ENCODE measurements at places on chromosomes 12 and 14.
A peak's percentile ranks its signal among the peaks of the same experiment; 100 is the strongest.

DNA sequence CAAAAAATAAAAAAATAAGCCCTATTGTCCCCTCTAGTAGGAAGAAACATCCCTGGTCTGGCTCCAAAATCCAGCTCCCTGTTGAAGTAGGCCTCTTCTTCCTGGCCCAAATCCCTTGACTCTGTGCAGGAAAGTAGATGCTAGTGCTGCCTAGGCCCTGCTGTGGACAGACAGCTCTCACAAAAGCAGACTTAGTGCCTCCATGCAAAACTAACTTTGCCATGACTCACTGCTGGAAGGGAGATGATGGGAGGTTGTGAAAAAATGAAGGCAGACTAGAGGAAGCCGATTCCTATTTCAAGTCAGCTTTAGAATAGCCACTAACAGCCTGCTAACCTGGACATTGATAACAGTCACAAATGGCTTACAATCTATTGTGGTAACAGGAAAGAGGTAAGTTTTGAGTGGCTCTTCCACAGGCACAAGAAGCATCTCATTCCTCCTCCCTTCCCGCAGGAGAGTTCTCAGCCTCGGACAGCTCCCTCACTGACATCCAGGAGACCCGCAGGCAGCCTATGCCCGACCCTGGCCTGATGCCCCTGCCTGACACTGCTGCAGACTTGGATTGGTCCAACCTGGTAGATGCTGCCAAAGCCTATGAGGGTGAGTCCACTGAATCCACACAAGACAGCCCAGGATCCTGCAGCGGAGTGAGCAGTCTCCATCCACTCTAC lies 198.9 kb upstream of the RGS6 start:
- no peak for DNase-seq

DNA sequence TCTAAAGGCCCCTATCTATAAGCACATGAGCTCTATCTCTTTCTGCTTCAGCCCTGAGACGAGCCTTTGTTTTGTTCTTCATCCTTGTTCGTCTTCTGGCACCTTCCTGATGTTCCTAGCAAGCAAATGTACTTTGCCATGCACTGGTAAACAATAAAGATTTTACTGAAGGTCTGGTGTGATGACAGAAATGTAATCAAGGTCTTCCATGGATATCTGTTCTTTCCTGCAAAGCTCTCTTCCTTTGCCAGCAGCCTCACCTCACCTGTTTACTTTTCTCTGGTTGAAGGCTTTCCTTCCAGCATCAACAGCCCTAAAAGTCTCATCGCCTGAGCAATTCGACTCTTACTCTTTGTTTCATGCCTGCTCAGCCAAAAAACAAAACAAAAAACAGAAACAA lies 330.3 kb downstream of the PCNX1 start:
- DNase-seq, result no peak

- DNase-seq, result no peak
Observed at GRCh38 chr14:91332171-91332985, 85.2 kb downstream of the CCDC88C start.

DNA sequence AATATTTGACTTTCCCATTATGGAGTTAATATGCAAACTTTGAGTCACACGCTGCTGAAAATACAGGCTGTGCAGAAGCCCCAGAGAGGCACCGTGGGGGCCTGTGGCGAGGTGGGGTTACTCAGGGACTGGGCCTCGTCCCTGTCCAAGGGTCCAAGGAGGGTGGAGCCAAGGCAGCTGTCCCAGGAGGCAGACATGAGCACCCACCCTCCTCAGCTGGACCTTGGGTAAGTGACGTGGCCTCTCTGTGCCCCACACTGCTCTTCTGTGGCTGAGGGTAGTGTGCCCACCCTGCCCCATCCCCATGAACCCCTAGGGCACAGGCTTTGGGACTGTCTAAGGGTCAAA lies 39.4 kb downstream of the FAM222A start:
- no peak for DNase-seq

GRCh38 chr12:98669751-98670150 lies 24.7 kb downstream of the APAF1 start:
- DNase-seq, result no peak

GRCh38 chr12:13049816-13050215 lies 5.6 kb downstream of the FAM234B start:
- DNase-seq, result no peak

- peak; percentile 75 for DNase-seq
Observed at GRCh38 chr14:97978341-97978740, 1181.2 kb downstream of the VRK1 start.

GRCh38 chr14:20492486-20492885 lies 12.9 kb upstream of the RNASE10 start:
- DNase-seq, result no peak

GRCh38 chr12:1820191-1820895 lies at the start of gene LRTM2:
Gene LRTM2, plus strand, starts transcription at chr12:1820565. Its CDS starts 7,584 bp downstream, at chr12:1828149.
- no peak for DNase-seq

GRCh38 chr14:88137327-88137726 lies 132.4 kb downstream of the GPR65 start:
- DNase-seq, result no peak

GRCh38 chr12:94405413-94406116 lies 54.1 kb downstream of the CEP83 start:
- DNase-seq, result no peak

GRCh38 chr12:111413442-111414086 lies 7.8 kb downstream of the SH2B3 start:
- no peak for DNase-seq

- no peak for DNase-seq
Observed at GRCh38 chr12:84727961-84728360, 184.6 kb downstream of the SLC6A15 start.

DNA sequence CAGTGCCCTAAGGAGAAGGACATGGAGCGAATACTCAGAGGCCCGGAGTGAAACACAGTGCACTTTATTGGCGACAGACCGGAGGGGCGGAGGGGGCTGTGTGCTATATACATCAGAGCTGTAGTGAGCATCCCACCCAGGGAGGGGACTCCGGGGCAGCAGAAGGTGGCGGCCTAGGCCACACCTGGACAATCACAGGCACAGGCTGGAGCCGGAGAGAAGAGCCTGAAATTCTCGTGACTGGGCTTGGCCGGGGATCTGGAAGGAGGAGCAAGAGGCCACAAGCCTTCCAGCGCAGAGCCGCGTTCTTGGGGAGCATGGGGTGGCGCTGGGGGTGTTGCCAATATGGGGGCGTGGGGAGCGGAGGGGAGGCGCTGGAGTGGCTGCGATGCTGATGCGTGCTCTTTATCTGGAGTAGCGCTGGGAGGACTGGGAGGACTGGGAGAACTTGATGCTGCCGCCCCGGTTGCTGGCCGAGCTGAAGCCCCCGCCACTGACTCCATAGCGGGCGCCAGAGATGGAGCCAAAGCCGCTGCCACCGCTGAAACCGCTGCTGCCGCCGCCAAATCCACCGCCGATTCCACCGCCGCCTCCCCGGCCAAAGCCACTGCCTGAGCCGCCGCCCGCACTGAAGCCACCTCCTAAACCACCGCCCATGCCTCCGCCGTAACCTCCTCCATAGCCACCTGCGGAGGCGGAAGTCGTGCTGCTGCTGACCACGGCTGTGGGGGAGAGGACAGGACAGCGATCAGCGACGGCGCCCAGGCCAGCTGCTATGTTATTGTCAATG lies 6.1 kb downstream of the KRT3 start:
- DNase-seq, result no peak

GRCh38 chr14:99382071-99382470 lies 98.6 kb downstream of the SETD3 start:
- DNase-seq, result no peak

GRCh38 chr12:5200278-5201087 lies 156.8 kb downstream of the KCNA5 start:
- no peak for DNase-seq

DNA sequence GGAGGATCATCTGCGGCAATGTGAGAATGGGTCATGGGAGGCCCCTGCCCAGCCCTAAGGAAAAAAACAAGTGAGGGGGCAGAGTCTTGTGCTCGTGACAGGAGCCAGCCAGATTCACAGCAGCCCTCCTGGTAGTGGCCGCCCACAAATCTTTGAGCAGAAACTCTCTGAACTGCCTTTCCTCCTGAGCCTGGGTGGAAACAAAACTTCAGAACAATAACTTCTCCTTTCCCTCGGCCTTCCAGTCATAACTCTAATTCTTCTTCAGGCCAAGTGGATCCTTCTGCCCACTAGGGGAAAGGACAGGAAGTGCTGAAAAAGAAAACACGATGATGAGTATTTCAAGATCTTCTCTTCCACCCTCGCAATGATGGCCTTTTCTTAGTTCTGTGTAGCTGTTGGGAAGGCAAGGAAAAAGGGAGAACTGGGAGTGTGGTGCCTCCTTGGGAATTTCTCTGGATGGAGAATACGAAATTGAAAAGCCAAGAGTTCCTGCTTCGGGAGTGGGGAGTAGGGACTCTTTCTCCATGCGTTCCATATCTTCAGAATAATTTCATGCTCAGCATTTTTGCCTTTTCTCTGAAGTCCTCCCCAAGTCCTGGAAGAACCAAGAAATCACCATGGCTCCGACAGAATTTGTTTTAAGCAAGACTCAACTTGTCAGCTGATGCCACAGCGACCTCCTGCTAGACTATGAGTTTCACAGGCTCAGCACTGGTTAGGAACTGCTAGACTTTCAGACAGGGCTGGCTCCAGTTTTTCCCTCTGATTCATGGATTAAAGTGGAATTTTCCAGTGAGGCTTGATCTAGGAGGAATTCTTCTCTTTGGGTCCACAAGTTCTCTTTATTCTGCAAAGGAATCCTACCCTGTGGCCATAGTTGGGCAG lies 188.9 kb downstream of the CAND1 start:
- no peak for DNase-seq

DNA sequence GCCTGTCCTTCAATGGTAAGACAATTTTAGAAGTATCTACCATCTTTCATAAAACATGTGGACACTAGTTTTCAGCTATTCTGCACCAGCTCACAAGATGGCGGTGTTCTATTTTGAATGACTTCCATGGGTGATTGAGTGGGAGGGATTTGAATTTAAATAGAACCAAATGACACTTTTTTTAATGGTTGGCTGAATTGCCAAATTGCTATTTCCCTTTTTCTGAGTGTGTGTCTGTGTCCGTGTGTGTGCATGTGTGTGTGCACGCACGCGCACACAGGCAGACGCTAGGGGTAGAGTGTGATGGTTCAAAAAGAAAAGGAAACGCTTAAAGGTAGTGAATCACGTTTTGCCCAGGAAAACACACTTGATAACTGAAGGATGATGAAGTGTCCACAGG lies 362.6 kb downstream of the DAD1 start:
- DNase-seq, result no peak

GRCh38 chr12:89960607-89961394 lies 252.2 kb upstream of the ATP2B1 start:
- no peak for DNase-seq

DNA sequence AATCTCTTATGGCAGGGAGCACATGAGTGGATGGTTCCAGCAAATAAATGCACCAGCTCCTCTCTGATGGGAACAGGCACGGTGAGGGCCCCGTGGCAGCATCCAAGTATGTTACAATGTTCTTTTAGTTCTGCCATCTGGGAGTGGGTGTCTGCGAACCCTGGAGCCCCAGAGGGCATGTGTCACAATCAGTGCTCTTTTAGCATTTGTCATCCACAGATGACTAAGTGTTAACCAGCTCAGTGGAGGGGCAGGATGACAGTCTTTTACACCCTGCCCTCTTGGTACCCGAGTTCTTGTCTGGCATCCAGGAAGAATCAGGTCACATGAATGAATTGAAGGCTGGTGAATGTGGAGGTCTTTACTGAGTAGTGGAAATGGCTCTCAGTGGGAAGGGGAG lies 560.4 kb upstream of the FLRT2 start:
- no peak for DNase-seq

DNA sequence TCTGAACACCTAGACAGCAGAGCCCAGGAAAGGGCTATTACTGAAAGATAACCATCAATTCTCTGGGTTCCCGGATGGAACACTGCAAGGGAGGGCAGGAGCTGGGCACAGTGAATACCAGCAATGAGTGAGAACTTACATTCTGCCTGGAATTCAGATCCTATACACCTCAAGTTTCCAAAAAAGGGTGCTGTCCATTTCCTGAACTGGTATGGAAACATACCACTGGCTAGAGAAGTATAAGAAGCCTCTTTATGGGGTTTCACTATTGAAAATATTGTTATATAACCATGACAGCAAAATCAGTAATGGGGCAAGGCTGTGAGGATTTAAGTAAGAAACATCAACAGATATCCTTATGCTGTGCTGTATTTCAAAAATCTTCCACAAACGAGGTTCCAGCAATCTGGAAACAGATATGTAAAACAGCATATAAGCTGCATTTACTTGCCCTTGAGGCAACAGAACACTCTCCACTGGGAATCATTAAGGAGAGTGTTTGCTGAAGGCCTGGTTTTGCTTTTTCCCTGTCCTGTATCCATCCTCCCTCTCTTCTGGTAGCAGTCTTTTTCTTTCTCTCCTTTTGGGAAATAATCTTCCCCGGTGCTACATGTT lies 53.3 kb upstream of the GTF2A1 start:
- DNase-seq, result no peak

DNA sequence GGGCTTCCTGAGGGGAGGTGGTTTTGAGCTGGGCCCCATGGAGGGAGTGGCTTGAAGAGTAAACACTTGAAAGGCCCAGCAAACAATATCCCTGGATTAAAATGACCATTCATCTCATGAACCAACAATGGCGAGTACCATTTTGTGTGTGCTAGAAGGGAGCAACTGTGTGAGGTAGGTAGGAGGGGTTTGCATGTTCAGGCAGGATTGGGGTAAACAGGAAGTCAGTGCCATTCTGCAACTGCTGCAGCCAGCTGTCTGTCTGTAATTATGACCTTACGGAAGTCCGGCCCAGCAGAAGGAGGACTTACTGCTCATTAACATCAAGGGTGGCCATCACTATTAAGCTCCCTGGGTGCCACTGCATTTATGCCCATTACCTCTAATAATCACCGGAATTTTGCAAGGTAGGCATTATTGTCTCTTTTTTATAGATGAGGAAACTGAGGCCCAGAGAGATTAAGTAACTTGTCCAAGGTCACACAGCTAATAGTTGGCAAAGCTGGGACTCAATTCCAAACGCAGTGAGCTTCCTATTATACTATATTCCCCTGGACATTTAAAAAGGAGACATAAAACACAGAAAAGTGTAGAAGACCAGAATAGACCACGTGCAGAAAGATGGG lies 16.6 kb upstream of the IFI27L2 start:
- no peak for DNase-seq

DNA sequence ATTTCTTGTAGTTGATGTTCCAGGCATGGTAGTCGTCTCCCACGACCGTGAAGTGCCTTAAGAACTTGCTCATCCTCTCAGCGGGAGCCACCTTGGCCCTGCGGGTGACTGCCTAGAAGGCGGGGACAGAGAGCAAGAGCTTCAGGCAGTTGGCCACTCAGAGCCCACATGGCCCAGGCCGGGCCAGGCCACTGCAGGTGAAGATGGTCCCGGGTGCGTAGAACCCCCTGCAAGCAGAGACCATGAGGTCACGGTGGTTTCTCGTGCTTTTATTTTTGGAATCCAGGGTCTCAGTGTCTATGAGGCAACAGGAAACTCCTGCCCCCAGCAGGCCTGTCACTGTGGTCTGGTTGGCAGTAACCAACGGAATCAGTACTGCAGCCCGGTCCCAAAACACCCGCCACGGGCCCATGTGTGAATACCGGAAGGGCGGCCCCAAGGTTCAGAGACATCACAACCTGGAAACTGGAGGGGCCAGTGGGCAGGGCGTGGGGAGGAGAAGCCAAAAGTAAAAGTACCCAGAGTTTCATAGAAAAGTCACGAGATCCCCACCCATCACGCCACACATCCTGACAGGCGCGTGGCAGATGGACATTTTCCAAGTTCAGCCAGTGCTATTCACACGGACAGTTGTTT lies 27.5 kb downstream of the HVCN1 start:
- DNase-seq, result peak; percentile 14

Data from stimulated activated naive CD4-positive, alpha-beta T cell treated with Interleukin-2 at 50 U/mL for 16 hours (primary cell).